ENCODE measurements at places on chromosomes 7 and 10. TPM values are rescaled to one million over a fixed set of nuclear protein-coding genes. Genes with fewer than 3 reads are reported as not detected.

The PPP1R9A gene
- total RNA-seq: 0.74 TPM

The KCNH2 gene
- not detected for total RNA-seq

The FEZF1 gene
- not detected for total RNA-seq

The MACROH2A2 gene
- total RNA-seq: 1.1 TPM

The FMC1 gene
- total RNA-seq: 11.1 TPM

The KLF14 gene
- not detected for total RNA-seq

The LIPN gene
- not detected for total RNA-seq
